ENCODE measurements at places on chromosomes 6 and 20. TPM values are rescaled to one million over a fixed set of nuclear protein-coding genes. Genes with fewer than 3 reads are reported as not detected.

DNA sequence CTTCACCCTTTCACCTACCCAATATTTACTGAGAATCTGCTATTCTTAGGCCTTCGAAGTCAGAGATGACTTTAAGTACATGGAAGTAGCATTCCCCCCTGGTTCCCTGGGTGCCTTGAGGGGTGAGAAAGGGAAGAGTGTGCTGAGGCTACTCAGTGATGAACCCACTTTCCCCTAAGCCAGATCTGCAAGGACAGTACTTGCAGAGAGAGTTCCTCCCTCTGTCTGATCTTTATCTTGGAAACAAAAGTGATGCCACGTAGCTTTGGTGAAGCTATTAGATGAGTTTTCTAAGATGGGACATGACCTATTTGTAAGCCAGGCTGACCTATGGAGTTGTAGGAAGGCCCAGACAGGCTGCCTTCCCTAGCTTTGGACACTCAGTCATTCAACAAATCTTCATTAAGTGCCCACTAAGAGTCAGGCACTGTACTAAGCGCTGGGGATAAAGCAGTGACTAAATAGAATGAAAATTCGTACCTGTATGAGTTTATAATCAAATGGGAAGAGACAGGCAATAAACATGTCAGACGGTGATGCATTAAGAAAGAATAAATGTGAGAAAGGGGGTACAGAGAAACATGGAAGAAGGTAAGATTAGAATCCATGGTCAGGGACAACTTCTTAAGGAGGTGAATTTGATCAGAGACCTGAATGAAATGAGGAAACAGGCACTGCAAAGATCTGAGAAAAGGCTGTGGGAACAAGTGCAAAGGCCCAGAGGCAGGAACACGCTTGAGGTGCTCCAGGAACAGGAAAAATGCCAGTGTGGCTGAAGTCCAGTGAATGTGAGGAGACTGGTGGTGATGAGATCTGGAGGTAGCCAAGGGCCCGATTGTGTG is 42.2 kb downstream of the BCL2L1 start:
- no peaks in the 10 kb centered on the region for H3K27me3 ChIP-seq
- peaks cover 20% of the 10 kb centered on the region for H3K4me1 ChIP-seq
- DNase-seq: no peak
- H3K27ac ChIP-seq: no peak overlapping the region

DNA sequence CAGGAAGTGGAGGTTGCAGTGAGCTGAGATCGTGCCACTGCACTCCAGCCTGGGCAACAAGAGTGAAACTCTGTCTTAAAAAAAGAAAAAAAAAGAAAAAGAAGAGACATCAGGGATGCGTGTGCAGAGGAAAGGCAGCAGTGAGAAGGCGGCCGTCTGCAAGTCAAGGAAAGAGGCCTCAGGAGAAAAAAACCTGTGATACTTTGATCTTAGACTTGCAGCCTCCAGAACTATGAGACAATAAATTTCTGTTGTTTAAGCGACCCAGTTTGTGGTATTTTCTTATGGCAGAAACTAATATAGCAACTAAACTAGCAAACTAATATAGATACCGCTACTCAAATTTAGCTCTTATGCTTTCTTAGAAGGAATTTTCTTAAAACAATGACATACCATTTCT is 36.1 kb downstream of the FGD2 start:
- H3K27ac ChIP-seq: no peak overlapping the region
- no peak for DNase-seq
- no peaks in the 10 kb centered on the region for H3K27me3 ChIP-seq
- H3K4me3 ChIP-seq: no peak overlapping the region
- no peaks in the 10 kb centered on the region for H3K36me3 ChIP-seq

GRCh38 chr20:52991830-52992229 is 19.7 kb downstream of the TSHZ2 start:
- H3K4me3 ChIP-seq: no peak overlapping the region
- H3K27me3 ChIP-seq: no peaks in the 10 kb centered on the region
- H3K36me3 ChIP-seq: no peaks in the 10 kb centered on the region
- no peak overlapping the region for H3K27ac ChIP-seq
- no peak for DNase-seq

GRCh38 chr6:21190701-21191100 is 402.9 kb upstream of the SOX4 start:
- no peak overlapping the region for H3K4me3 ChIP-seq
- no peak for DNase-seq
- H3K4me1 ChIP-seq: no peaks in the 10 kb centered on the region

- H3K4me3 ChIP-seq: no peak overlapping the region
- H3K4me1 ChIP-seq: no peaks in the 10 kb centered on the region
- DNase-seq: no peak
- no peaks in the 10 kb centered on the region for H3K27me3 ChIP-seq
- H3K36me3 ChIP-seq: no peaks in the 10 kb centered on the region
These were observed 35.3 kb downstream of the TRIM38 start for GRCh38 chr6:25997921-25998320.

- no peak overlapping the region for H3K27ac ChIP-seq
- no peak overlapping the region for H3K4me3 ChIP-seq
- DNase-seq: no peak
- H3K27me3 ChIP-seq: no peaks in the 10 kb centered on the region
- H3K4me1 ChIP-seq: no peaks in the 10 kb centered on the region
These were observed 463.6 kb downstream of the C6orf118 start for GRCh38 chr6:164845773-164846172.

GRCh38 chr6:4374216-4374615 is 238.8 kb upstream of the ECI2 start:
- no peaks in the 10 kb centered on the region for H3K27me3 ChIP-seq
- no peak overlapping the region for H3K27ac ChIP-seq
- H3K4me1 ChIP-seq: peaks cover 22% of the 10 kb centered on the region

DNA sequence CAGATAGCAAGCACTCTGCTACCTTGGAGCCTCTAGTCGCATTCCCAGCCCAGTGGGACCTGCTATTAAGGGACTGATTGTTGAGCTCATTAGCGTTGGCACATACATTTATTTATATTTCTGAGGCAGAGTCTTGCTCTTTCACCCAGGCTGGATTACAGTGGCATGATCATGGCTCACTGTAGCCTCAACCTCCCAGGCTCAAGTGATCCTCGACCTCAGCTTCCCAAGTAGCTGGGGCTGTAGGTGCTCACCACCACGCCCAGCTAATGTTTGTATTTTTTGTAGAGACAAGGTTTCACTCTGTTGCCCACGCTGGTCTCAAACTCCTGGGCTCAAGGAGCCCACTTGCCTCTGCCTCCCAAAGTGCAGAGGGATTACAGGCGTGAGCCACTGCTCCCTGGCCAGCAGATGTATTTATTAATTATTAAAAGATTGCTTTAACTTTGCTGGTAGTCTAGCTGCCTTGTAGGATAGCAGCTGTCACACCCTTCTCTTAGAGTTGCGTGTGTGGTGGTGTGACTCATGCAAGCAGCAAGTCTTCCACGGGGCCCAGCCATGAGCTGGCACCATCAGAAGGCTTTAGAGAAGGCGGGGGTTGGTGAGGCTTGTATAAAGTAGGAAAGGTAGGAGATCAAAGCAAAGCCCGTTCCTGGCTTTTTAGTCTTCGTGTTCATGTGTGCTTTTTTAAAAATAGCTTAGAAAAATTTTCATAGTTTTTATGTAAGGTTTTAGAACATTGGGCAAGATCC is 16.5 kb downstream of the ACTR5 start:
- H3K27me3 ChIP-seq: no peaks in the 10 kb centered on the region
- no peaks in the 10 kb centered on the region for H3K4me1 ChIP-seq
- no peak overlapping the region for H3K27ac ChIP-seq
- no peak overlapping the region for H3K4me3 ChIP-seq

GRCh38 chr20:20184149-20184548 is 131.8 kb downstream of the CFAP61 start:
- no peak overlapping the region for H3K27ac ChIP-seq
- no peak overlapping the region for H3K4me3 ChIP-seq
- H3K36me3 ChIP-seq: no peaks in the 10 kb centered on the region
- no peaks in the 10 kb centered on the region for H3K4me1 ChIP-seq
- DNase-seq: no peak

VGLL2 gene
- not detected for total RNA-seq

- no peaks in the 10 kb centered on the region for H3K27me3 ChIP-seq
- no peak overlapping the region for H3K27ac ChIP-seq
- DNase-seq: no peak
- no peaks in the 10 kb centered on the region for H3K36me3 ChIP-seq
- no peak overlapping the region for H3K4me3 ChIP-seq
These were observed 338.7 kb downstream of the PREX1 start for GRCh38 chr20:48489046-48489463.

DNA sequence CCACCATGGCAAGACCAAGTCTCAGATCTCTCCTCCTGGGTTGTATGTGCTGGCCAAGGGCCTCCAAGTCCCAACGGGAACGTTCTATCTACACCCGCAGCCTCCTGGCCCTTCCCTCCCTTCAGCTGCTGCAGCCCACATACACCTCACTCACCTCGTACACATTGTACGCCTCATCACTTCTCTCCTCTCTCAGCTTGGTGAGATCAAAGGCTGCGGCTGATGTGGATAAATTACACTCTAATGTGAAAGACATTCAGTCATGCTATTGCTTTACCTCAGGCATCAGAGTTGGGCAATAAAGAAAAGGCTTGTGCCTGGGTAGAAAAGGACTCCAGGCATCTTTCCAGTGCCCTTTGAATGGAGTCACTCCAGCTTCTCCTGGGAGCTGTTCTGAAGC is 135.3 kb upstream of the FOXQ1 start:
- DNase-seq: no peak
- H3K4me3 ChIP-seq: no peak overlapping the region
- no peaks in the 10 kb centered on the region for H3K4me1 ChIP-seq
- H3K36me3 ChIP-seq: no peaks in the 10 kb centered on the region
- no peaks in the 10 kb centered on the region for H3K27me3 ChIP-seq

C6orf132 gene
- 1.2 TPM for total RNA-seq

TCF21 gene
- total RNA-seq: 8.2 TPM

- no peaks in the 10 kb centered on the region for H3K36me3 ChIP-seq
- H3K27me3 ChIP-seq: peaks cover 23% of the 10 kb centered on the region
- no peak for DNase-seq
- no peak overlapping the region for H3K4me3 ChIP-seq
These were observed 70.4 kb upstream of the BLCAP start for GRCh38 chr20:37598100-37598543.

DNA sequence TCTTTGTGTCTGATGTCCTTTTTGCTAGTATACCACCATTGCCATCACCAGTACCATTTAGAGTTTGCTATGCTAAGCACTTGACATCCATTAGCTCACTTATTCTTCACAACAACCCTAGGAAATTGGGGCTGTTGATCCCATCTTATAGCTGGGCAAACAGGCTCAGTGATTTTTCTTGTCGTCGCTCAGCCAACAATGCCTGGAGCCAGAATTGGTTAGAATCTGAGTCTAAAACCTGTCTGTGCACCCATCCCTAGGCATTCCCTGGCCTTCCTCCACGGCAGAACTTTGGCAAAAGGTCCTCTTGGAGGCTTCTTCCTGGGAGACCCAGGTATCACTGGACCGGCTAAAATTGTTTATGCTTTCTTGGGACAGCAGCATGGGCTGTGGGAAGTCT is 20.9 kb downstream of the PHF20 start:
- no peak overlapping the region for H3K27ac ChIP-seq
- DNase-seq: no peak
- H3K4me3 ChIP-seq: no peak overlapping the region

DNA sequence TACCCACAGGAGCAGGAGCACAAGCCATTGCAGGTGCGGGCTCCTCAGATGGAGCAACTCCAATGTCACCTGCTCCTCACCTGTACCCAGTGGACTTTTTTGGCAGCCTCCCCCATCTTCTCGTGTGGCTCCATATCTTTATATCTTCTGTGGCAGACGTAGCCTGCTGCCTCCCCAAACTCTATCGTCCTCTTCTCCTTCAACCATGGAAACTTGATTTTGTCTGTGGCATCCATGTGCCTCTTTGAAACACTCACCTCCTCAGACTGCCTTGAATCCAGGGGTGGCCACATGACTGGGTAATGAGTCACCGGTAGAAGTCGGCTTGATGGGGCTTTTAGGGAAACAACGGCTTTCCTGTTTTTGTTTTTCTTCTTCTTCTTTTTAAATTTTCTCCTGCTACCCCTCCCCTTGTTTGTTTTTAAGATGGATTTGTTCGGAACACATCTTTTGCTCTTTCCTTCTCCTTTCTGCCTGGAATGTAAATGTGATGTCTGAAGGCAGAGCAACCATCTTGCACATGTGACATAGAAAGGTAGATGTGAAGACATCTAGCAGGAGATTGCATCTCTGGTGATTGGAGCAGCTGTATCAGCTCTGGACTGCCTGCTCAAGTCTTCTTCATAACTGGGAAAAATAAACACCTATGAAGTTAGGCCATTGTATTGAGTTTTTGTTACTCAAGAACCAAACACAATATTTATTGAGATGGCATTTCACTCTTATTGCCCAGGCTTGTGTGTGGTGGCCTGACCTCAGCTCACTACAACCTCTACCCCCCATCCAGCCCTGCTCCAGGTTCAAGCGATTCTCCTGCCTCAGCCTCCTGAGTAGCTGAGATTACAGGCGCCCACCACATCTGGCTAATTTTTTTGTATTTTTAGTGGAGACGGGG is 69.9 kb upstream of the DDR1 start:
- peaks cover 10% of the 10 kb centered on the region for H3K4me1 ChIP-seq
- peak overlapping the region; percentile 14 for H3K27ac ChIP-seq
- peak; percentile 88 for DNase-seq
- H3K4me3 ChIP-seq: no peak overlapping the region
- H3K27me3 ChIP-seq: no peaks in the 10 kb centered on the region

GRCh38 chr6:79076160-79076559 is 1.9 kb downstream of the PHIP start:
- H3K4me3 ChIP-seq: peak overlapping the region; percentile 80
- H3K27me3 ChIP-seq: no peaks in the 10 kb centered on the region
- DNase-seq: peak; percentile 28
- H3K4me1 ChIP-seq: peaks cover 2% of the 10 kb centered on the region

DNA sequence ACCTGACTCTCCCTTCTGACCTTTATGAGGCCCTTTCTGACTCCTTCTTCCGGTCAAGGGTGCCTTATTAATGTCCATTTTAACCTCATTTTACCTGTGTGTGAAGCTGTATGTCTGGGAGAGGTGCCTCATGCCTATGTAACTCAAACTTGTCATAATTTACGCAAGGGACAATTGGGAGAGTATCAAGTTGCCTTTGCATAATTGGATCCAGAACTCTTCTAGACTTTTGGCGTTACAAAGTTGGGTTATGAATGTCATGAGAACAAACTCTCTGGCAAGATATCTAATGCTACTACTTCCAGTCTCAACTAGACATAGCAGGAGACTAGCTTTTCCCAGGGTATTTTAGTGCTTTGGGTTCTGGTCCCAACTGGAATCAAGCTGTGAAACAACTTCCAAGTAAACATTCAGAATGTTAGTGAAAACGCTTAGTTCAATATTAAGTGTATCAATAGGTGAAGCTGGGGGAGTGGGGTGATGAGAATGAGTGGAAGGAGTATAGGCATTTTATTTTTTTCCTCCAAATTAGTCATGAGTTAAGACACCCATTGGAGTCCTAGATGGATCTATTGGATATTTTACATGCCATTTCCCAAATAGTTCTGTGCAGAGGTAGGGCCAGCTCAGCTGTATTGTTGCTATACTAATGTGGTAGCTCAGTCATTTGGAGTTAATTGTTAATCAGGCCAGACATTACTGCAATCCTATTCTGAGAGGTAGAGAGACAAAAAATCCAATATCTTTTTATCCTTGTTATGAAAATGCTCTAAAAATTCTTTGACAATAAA is 159.9 kb downstream of the TFAP2B start:
- no peak overlapping the region for H3K27ac ChIP-seq
- H3K36me3 ChIP-seq: no peaks in the 10 kb centered on the region
- no peak for DNase-seq
- no peaks in the 10 kb centered on the region for H3K27me3 ChIP-seq
- H3K4me1 ChIP-seq: no peaks in the 10 kb centered on the region

GRCh38 chr20:1619861-1620444 is at the start of gene SIRPB1:
Gene SIRPB1, minus strand, starts transcription at chr20:1620009. Its CDS starts 65 bp downstream, at chr20:1619944.
- no peaks in the 10 kb centered on the region for H3K36me3 ChIP-seq
- H3K4me1 ChIP-seq: no peaks in the 10 kb centered on the region
- DNase-seq: peak; percentile 13
- no peak within 1 kb of the TSS for H3K4me3 ChIP-seq
- no peaks in the 10 kb centered on the region for H3K27me3 ChIP-seq
- no peak within 1 kb of the TSS for H3K27ac ChIP-seq

Data from fibroblast of lung (primary cell).